KBM-7 (cell line): ENCODE measurements at places on chromosomes 11 and 22.

GRCh38 chr11:35764417-35764816, 101.8 kb downstream of the TRIM44 start:
- no peak for DNase-seq

- DNase-seq, result no peak
Measured at GRCh38 chr11:83692675-83693074, 406.5 kb upstream of the CCDC90B start.

DNA sequence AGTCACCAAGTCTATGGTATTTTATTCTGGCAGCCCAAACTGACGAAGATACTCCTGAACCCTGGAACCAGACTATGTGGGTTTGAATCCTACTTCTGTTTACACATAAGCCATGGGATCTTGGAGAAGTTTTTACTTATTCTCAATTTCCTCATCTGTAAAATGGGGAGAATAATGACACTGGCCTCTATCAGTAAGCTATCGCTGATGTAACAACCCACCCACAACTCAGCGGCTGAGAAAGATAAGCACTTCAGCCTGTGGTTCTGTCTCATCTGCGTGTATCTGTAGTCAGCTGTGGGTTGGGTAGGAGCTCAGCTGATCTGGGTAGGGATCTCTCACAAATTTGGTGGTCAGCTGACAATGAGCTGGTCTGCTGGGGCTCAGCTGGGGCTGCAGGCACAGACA, 68.0 kb upstream of the ALX4 start:
- DNase-seq, result no peak

DNA sequence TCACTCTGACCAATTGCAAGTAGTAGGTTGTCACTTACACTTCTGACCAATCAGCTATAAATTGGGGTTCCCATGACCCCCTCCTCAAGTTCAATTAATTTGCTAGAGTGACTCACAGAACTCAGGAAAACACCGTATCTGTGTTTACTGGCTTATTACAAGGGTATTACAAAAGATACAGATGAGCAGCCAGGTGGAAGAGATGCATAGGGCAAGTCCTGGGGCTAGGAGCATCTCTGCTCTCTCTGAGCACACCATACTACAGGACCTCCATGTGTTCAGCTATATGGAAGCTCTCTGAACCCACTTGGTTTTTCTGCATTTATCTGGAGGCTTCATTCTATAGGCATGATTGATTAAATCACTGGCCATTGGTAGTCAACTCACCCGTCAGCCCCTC, 11.3 kb upstream of the GRK3 start:
- no peak for DNase-seq

DNA sequence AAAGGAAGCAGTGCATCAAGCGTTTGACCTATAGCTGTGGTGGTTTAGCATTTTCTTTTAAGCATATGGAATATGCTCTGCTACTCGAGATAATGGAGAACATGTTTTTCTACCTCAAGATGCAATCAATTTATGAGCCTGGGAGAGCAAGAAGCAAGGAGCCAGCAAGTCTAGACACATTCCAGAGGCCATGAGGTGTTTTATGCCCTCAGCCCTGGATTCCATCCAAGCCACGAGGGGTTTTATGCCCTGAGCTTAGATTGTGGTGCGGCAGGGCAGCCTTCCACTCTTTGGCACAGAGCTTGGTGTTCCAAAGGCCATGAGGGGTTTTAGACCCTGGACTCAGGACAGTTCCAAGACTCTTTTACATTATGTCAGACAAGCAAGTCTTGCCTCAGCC, 11.7 kb upstream of the DNAJB13 start:
- peak; percentile 45 for DNase-seq

DNA sequence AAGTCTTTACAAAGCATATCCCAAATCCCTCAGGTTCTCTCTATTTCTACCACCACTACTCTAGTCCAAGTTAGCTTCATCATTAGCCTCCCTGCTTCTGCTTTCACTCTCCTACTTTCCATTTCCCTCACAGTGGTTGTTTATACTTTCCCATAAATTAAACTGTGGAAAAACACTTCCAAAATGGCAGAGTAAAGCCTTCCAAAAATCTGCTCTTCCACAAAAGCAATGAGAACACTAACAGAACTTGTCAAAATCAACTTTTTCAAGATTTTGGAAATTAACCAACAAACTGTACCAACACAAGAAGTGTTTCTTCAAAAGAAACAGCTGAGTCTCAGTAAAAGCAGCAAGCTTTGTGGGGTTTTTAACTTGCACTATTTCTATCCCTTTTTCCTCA, 71.8 kb downstream of the TTC28 start:
- DNase-seq, result no peak

- no peak for DNase-seq
Measured at GRCh38 chr22:50319503-50319951, 7.3 kb downstream of the DENND6B start.

GRCh38 chr11:123431619-123432018, 1.6 kb downstream of the GRAMD1B start:
- peak; percentile 50 for DNase-seq
